ENCODE measurements at places on chromosomes 1 and 21.
A peak's percentile ranks its signal among the peaks of the same experiment; 100 is the strongest.

DNA sequence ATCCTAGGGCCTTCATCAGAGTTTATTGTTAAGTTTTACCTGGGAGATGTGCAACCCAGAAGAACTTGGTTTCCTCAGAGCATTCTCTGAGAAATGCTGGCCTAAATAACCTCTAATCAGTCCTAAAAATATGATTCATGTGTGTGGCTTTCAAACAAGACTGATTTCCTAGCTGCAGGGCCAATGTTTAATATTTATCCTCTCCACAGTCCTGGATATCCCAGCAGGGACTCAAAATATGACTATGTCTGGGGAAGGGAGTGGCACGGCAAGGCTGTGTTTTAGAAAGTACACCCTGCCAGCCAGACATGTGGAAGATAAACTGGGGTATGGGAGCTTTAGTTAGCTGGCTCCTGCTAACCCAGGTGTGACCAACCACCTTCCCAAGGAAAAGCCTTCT lies 26.3 kb downstream of the PLPP3 start:
- DNase-seq: no peak

GRCh38 chr1:109151146-109151990 lies 37.5 kb downstream of the ELAPOR1 start:
- DNase-seq: no peak

GRCh38 chr1:226654046-226654667 lies 84.9 kb downstream of the ITPKB start:
- no peak for DNase-seq

GRCh38 chr1:38062361-38063288 lies 16.0 kb upstream of the POU3F1 start:
- DNase-seq: no peak

DNA sequence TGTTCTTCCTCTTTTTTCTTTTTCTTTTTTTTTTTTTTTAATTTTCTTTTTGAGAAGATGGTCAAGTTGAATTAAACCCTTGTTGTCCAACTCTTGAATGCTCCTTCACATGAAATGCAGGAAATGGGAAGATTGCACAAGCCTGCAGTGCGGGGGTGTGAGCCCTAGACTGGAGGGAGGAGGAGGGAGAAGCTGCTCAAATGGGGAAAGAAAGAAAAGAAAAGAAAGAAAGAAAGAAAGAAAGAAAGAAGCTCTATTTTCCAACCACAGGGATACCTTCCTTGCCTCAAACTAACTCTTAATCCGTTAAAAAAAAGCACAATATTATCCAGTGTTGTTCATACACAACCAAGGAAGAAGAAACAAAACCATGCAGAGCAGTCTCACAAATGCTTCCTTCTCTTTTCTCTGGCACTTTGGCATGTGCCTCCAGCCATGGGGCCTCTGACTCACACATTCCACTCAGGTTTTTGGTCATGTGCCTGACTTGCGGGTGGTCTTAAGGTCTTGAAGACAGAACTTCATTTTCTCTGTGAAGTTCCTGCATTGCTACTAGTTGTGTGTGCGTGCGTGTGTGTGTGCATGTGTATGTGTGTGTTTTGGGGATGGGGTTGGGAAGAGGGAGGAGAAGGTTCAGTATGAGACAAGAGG lies 276.1 kb downstream of the RPS6KC1 start:
- no peak for DNase-seq

- no peak for DNase-seq
These were observed 39.0 kb upstream of the SLC30A10 start for GRCh38 chr1:219967361-219967760.

- peak; percentile 58 for DNase-seq
These were observed 11.8 kb upstream of the FASLG start for GRCh38 chr1:172647110-172647564.

- no peak for DNase-seq
These were observed 48.3 kb upstream of the CAPZB start for GRCh38 chr1:19533626-19534025.

- DNase-seq: no peak
These were observed 19.7 kb downstream of the BRINP2 start for GRCh38 chr1:177190308-177190970.

DNA sequence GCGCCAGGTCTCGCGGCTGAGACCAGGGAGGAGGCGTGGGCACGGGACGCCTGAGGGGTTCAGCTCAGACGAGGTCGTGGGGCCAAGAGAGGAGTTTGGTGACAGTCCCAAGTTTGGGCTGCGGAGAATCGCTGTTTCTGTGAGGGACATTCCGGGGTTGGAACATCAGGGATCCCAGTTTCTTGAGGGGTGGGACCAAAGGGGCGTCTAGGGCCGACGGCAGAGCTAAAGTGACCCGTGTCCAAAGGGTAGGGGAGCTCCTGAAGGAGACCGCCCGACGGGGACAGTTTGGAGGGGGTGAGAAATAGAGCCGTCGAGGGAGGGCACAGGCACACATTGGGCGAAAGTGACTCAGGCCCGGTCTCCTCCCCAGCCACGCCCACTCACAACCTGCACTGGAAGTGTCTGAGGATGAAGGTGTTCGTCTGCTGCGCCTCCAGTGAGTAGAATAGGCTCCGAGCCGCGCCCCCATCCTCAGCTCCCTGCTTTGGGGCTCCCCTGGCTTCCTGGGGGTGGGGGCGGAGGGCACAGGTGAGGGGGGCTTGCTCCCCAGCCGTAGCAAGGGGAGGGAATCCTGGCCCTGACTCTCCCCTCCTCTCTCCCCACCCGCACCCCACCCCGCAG lies 7.0 kb downstream of the EFNA3 start:
- DNase-seq: peak; percentile 53

DNA sequence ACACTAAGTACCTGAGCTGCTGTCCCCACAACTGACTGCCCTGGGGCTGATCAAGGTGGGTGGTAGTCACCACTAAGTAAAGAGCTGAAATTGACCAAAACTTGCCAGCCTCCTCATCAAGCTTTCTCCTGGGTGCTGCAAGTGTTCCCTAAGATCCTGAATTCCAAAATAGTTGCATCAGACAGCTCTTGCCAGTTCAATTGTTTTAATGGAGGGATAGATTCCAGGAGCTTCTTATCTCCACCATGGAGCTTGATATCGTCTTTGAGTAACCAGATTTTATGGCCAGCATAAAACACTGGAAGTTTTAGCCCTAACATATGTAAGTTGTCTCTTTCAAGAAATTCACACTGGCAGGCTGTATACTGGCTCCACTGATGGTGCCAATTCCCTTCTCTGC lies 90.3 kb downstream of the NID1 start:
- DNase-seq: no peak

GRCh38 chr1:170685166-170685565 lies 21.2 kb downstream of the PRRX1 start:
- no peak for DNase-seq

DNA sequence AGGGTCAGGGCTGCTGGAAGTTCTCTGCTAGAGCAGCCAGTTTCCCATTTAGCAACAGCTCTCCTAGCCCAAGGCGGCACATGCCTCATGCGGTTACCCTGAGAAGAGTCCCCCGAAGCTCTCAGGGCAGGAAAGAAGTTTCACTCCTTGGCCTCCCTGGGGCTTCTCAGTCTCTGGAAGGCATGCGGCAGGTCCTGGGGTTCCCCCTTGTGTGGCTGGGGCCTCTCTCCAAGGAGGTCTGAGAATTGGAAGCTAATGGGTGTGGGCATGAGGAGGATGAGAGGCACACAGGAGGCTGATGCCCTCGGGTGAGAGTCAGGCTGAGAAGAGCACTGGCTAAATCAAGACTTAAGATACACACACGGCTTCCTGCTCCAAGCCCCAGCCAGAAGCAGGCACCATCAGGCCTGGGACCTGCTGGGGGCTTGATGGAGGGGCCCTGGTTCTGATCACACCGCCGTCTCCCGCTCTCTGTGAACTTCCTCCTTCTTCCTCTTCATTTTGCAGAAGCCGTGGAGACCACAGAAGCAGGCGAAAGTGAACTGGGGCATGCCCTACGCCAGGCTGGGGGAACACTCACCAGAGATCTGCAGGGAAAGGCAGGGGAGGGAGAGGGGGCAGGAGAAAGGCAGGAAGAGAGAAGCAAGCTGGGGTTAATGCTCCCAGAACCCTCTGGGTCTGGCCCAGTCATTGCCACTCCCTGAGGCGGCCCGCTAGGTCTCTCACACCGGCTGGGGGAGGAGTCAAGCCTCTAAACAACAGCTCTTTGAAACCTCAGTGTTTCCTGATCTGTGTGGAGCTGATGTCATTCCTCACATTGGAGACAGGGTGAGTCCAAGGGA lies 15.1 kb downstream of the BLACAT1 start:
- peak; percentile 28 for DNase-seq

DNA sequence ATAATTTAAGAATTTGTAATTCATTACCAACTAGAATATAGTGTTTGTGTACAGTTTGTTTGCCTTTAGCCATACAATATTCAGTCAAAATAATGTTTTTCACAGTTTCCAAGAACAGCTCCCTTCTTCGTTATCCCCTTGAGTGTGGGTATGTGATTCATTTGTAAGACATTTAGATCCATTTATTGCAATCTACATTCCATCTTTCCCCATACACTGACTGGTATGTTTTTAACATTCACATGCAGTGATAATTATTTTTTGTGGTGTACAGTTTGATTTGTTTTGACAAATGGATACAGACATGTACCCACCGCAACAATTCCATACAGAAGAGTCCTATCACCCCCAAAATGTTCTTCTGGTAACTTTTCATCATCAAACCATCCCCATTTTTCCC lies 589.1 kb upstream of the ADAMTS5 start:
- DNase-seq: no peak

- no peak for DNase-seq
These were observed 307.1 kb downstream of the CTH start for GRCh38 chr1:70718086-70718630.

GRCh38 chr21:25424048-25424447 lies 183.2 kb downstream of the MRPL39 start:
- DNase-seq: no peak

DNA sequence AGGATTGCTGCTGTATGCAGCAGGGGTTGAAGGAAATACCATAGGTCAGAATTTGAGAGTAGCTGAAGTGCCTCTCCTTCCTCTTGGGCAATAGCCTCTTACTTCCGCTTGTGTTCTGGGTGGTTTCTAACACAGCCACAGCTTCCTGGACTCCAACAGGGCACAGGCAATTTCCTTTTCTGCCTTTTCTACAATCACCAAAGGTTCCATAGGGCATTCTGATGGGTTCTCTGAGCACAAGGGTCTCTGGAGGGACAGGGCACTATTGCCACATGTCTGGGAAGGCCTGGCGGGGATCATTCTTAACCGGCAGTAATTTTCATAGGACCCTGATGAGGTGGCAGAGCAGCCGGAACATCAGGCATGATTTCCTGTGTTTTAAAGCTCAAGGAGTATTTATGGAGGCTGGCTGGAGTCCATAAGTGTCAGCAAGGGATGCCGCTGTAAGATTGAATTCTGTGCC lies 5.5 kb upstream of the AGTRAP start:
- DNase-seq: no peak

GRCh38 chr1:163191301-163191700 lies 11.4 kb downstream of the RGS5 start:
- no peak for DNase-seq

- no peak for DNase-seq
These were observed 12.4 kb downstream of the VANGL1 start for GRCh38 chr1:115654125-115654524.
